HAP-1 (cell line): ENCODE measurements at places on chromosomes 1 and 21.
A peak's percentile ranks its signal among the peaks of the same experiment; 100 is the strongest.

DNA sequence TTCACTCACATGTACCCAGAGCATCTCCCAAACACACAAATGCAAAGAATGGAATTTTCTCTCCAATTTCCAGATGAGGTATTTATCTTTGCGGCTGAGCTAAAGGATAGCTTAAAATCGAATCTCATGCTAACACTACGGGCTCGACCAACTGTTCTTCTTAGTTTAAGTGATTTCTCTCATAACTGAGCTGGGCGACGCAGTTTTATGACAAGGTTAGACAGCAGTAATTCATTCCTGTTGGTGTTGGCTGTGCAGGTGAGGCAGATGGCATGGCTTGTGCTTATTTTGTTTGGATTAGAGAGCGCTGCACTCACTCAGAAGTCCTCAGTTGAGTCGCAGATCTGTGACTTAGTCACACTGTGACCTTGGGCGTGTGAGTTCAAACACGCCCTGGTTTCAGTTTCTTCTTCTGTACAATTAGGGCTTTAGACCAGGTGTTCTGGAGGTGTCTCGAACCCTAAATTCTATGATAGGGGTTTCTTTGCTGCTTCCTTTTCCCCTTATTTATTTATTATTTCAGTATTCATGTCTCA, 41.5 kb upstream of the MRPS6 start:
- no peak for DNase-seq

DNA sequence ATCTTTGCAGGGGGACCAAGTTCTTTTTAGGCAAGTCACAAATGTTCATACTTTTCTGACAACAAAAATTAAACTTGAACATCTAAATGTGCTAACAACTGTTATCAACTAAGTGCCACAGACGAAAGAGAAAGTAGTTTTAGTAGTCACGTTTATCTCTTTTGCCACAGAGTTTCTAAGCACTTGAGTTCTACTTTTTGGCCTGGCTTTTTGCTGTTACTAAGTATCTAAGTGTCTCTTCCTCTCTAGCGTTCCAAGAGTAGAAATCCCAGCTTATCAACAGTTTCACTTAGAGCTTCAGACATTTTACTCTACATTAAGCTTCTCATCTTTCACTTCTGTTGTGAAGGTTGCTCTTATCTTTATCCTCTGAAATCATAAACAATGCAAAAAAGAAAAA, 34.2 kb downstream of the GATAD2B start:
- DNase-seq: no peak

- no peak for DNase-seq
Measured at GRCh38 chr1:112061901-112062320, 72.4 kb upstream of the KCND3 start.

GRCh38 chr1:98260412-98260811, 339.6 kb upstream of the DPYD start:
- no peak for DNase-seq

DNA sequence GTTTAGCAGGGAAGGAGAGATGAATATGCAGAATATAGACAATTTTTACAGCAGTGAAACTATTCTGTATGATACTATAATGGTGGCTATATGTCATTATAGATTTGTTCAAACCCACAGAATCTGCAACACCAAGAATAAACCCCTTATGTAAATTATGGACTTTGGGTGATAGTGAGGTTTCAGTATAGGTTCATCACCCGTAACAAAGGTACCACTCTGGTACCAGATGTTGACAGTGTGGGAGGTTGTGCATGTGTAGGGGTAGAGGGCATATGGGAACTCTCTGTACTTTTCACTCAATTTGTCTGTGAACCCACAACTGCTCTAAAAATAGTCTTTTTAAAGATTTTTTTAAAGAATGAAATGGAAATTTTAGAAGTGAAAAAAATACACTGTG, 29.9 kb upstream of the PRDX6 start:
- no peak for DNase-seq

GRCh38 chr21:42456457-42456856, 39.6 kb downstream of the RSPH1 start:
- DNase-seq: no peak

GRCh38 chr1:247824023-247824422, at the start of gene OR14A16:
TSS of gene OR14A16 (minus strand) at chr1:247824119. CDS start at chr1:247815729, 8,390 bp downstream.
- DNase-seq: peak; percentile 12

DNA sequence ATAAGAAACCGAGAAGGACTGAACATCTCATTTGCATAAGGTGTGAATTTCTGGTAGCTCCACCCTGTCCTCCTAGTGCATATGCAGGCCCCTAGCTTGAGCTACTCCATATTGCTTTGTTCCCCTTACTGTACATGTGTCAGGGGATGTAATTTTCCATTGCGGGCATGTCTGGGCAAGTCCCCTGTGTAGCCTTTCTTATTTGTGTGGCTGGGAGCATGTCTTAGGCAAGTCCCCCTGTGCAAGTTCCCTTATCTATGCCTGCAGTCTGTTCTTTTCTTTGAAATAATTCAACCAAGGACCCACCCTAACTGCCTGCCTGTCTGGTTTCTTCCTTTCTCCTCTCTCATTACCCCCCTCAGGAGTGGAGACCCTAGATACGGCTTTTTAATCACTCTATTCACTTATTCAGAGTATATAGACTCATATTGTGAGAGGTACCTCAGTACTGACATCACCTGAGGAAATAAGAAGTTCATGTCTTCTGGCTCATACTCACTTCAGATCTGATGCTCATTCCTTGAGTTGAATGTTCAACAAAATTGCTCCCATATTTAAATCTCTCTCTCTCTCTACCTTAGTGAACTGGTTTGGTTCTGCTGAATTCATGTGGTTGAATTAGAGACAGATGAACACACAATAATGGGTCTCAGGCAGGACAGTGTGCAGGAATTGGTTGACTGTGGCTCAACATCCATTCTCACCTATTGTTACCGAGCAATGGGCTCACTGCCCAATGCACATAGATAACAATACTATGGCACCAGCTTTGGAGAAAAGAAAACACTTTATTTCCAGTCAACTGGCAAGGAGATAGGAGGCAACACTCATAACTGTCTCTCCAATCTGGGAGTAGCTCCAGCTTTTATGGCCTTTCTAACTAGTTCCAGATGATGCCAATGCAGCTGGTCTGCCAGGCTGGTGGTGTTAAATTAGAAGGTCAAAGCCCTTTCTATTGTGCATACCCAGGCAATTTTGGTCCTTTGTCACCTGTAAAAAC, 27.9 kb upstream of the NPL start:
- DNase-seq: peak; percentile 4
